ENCODE measurements at places on chromosomes 13 and 19.
A peak's percentile ranks its signal among the peaks of the same experiment; 100 is the strongest.

DNA sequence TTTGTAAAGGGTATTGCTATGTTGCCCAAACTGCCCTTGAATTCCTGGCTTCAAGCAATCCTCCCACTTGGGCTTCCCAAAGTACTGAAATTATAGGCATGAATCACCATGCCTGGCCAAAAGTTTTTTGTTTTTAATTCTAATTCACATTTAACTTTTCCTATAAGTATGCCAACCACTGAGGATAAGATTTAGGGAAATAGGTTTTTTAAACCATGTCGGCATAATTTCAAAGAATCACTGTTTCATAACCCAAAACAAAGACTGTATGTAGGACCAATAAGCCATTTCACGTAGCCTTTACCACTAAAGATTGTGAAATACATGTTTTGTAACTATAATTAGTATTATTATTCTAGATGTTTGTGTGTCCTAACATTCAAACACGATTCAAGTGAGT, 8.2 kb downstream of the ZDHHC20 start:
- no peak for DNase-seq

- DNase-seq, result peak; percentile 67
Observed at GRCh38 chr13:40170982-40171381, 495.5 kb downstream of the FOXO1 start.

- DNase-seq, result peak; percentile 99
Observed at GRCh38 chr19:10717356-10718204, at the start of gene DNM2. TSS of gene DNM2 (plus strand) at chr19:10718079. CDS start at chr19:10718243, 164 bp downstream.

GRCh38 chr13:48398450-48399095, 14.3 kb downstream of the LPAR6 start:
- DNase-seq, result no peak

GRCh38 chr19:43664018-43664417, 6.0 kb downstream of the PLAUR start:
- DNase-seq, result no peak

DNA sequence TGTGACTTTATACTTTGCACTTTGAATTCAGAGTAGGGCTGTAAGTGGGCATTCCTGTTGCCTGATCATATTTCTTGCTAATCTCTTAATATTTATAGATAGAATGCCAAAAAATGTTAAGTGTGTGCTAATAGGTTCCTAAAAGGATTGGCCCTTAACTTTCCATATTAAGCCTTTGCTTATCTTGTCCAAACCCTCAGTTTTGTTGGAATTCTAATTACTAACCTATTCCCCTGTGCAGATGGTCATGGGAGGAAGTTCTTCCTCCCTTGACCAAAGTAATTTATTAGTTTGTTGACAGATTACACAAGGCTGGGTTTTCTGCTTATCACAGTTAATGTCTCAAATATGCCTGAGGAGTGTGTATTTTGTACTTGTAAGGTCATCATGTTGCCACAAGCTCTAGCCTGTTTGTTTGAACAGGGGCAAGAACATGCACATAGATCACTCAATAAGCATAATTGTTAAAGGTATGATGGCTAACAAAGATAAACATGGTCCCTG, 541.1 kb upstream of the SPRY2 start:
- DNase-seq, result no peak

- DNase-seq, result no peak
Observed at GRCh38 chr13:30972888-30973377, 40.5 kb downstream of the TEX26 start.

DNA sequence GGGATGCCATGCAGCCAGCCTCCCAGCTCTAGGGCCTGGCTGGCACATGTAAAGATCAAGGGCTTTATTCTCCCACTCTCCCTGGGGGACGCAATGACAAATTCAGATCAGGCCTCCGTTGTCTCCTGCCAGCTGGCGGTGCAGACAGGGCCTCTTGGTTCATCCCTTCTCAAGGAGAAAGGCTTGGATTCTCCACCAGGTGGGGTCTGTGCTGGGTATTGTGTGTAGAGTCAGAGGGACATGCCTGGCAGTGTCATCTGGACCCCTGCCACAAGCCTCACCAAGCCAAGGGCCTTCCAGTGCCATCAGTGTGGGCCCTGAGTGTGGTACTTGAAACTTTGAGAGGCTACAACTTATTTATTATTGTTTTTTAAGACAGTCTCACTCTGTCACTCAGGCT, 8.4 kb upstream of the PTPRS start:
- no peak for DNase-seq

DNA sequence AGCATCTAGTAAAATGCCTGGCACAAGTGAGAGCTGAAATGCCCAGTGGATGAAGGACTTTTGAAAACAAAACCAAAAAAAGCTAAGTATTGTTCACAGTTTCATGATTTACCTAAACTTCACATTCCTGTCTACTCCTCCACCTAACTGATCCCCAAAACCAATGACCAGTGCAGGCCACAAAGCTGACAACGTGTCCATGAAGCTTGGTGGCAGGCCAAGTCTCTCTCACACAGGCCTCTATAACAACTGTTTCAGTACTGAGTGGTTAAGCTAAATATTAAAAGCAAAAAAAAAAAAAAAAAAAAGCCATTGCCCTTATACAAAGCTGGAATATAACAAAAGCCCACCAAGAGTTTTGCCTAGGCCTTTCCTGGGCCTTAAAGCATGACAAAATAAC, 36.4 kb downstream of the STK24 start:
- no peak for DNase-seq

- no peak for DNase-seq
Observed at GRCh38 chr13:71149046-71149445, 718.0 kb downstream of the DACH1 start.

GRCh38 chr19:41128692-41129091, 14.5 kb downstream of the CYP2F1 start:
- no peak for DNase-seq
